ENCODE measurements at places on chromosomes 2 and 18. TPM values are rescaled to one million over a fixed set of nuclear protein-coding genes. Genes with fewer than 3 reads are reported as not detected.

Gene IRS1
- 19.8 TPM for total RNA-seq

Gene MPV17
- 65.5 TPM for total RNA-seq

Gene FZD7
- total RNA-seq: 44.5 TPM

Gene ACMSD
- total RNA-seq: not detected

Gene NT5C1B
- total RNA-seq: not detected

Gene HOXD12
- total RNA-seq: not detected

GRCh38 chr18:58257461-58257860, 213.4 kb downstream of the NEDD4L start:
- DNase-seq: no peak

- DNase-seq: no peak
These were observed 3.7 kb upstream of the PCBP1 start for GRCh38 chr2:70083344-70084156.

DNA sequence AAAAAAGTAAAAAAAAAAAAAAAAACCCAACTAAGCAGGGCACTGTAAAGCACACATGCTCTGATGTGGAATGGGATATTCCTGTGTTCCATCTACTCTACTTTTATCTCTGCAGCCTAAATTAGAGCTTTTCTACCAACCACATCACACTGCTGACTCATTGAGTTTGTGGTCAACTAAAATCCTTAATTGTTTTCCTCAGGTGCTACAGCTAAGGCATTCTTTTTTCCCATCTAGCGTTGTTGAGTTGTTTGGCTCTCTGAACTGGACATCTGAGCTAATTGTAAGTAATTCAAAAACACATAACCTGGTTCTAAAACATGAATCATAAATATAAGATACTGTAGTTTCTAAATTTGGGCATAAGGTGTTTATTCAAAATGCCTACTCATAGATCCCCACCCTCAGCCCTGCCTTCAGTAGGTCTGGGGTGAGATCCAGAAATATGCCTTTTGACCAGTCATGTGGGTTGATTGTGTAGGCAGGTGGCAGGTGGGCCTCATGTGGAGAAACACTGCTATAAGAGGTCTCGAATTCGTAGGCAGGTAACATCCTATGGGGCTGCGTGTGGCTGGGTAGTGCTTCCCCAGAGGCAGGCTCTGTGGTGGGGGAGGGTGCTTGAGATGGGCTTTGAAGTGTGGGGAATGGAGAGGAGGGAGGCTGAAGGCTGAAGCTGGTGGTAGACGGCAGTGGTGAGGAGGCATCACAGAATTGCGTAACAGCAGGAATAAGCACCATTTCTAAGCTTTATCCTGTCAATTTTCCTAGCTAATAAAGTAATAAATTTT, 27.2 kb downstream of the ANKRD29 start:
- DNase-seq: no peak

Measured in heart right ventricle (tissue), 16 donors.